ENCODE measurements at places on chromosomes 11 and 22.

DNA sequence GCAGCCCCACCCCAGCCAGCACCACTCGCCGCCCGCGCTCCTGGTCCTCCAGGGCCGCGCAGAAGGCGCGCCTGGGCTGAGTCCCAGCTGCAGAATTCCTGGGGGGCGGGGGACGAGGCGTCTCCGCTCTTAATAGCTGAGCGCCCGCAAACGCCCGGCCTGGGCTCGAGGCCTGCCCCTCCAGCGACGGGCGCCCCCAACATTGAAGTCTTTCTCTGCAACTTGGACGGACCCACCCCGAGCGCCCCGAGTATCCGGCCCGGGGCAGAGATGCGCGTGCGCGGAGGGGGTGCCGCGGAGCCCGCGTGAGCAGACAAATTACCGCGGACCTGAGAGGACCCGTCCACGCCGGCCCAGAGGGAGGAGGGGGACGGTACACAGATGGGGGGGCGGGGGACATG is 6.7 kb upstream of the SYT7 start:
- peak; percentile 20 for DNase-seq

GRCh38 chr11:77883775-77884174 is 62.8 kb downstream of the AAMDC start:
- DNase-seq, result no peak

- DNase-seq, result peak; percentile 8
These were observed 1.4 kb downstream of the NAV2 start for GRCh38 chr11:19714022-19714386.

- DNase-seq, result no peak
These were observed 578.5 kb downstream of the BUD13 start for GRCh38 chr11:116194156-116194904.

DNA sequence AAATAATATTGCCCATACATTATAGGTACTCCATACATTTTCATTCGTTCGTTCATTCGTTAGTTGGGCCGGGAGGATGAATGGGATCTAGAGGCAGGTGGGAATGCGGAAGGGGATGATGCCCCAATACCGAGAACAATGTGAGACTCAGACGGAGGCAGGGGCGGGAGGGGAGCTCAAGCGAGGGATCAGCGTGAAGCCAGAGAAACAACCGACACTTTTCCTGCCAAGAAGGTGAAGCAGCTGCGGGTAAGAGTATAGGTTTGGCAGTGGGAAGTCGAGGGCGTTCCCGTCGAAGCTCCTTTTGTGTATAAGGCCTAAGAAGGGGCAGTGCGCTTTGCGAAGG is 1.1 kb upstream of the ARHGEF17 start:
- DNase-seq, result no peak

- DNase-seq, result no peak
These were observed 894.6 kb downstream of the FAM181B start for GRCh38 chr11:81839016-81839415.

DNA sequence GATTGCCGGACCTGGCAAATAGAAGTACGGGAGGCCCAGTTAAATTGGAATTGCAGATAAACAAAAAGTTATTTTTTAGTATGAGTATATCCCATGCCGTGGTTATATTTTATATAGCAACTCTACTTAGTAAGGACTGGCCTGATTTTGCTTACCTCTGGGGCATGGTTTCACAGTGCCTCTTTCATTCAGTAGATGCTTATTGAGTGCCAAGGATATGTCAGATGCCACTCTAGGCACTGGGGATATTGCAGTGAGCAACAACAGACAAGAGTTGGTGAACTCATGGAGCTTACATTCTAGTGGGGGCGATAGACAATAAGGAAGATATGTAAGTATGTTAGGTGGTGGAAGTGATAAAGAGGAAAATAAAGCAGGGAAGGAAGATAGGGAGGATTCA is 112.2 kb downstream of the TEAD1 start:
- no peak for DNase-seq

GRCh38 chr22:37319469-37319868 is 37.2 kb downstream of the CYTH4 start:
- no peak for DNase-seq

- DNase-seq, result no peak
These were observed 13.7 kb downstream of the ZBTB44 start for GRCh38 chr11:130301002-130301401.

DNA sequence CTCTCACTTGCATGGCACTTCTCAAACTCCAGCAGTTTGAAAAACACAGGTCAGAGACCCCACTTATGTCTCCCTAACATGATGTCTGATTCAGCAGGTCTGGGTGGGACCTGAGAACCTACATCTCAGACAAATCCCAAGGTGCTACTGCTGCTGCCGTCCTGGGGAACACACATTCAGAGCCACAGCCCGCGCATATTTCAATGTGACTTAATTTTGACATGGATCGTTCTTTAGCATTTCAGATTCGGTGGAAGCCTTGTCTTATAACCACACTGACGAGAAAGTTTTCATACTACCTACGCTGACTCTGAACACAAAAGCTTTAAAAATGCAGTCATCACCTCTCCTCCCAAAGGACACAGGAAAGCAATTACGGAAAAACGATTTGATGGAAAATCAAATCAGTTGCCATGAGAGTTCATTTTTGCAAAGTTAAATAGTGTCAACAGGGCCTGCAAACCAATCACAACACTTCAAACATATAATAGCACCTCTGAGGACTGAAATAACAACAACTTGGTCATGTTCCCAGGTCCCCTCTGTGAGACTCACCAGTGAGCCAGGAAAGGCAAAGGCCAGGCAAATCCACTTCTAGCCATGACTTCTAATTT is 132.6 kb downstream of the SHANK2 start:
- no peak for DNase-seq

DNA sequence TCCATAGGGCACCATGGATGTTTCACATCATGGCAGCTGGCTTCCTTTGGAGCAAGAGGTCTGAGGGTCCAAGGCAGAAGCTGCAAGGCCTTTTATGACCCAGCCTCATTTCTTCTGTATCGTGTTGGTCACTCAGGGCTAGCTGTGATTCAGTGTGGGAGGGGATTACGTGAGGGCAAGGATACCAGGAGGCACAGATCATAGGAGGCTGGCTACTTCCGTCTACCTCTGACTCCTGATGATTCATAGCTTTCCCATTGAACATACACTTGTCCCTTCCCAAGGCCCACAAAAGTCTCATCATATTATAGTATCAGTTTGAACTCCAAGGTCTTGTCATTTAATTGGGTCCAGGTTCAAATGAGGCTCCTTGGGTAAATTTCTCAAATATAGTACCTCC is 135.3 kb upstream of the ZBED5 start:
- no peak for DNase-seq

- DNase-seq, result no peak
These were observed 25.8 kb downstream of the LRP5 start for GRCh38 chr11:68338051-68338780.

- no peak for DNase-seq
These were observed 10.3 kb upstream of the POLD3 start for GRCh38 chr11:74581954-74582547.

DNA sequence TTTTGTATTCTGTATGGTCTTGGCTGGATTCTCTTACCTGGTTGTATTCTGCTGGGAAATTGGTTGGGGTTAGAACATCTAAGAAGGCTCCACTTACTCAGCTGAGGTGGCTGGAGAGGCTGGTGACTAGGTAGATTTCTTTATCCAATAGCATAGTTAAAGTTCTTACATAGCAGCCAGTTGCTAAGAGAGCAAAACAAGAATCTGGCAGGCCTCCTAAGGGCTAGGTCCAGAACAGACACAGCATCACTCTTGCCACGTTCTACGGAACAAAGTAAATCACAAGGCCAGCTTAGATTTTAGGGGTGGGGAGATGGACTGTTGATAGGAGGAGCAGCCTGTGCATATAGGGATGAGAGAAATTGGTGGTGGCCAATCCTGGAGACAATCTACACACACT is 141.3 kb upstream of the CCDC90B start:
- DNase-seq, result no peak

DNA sequence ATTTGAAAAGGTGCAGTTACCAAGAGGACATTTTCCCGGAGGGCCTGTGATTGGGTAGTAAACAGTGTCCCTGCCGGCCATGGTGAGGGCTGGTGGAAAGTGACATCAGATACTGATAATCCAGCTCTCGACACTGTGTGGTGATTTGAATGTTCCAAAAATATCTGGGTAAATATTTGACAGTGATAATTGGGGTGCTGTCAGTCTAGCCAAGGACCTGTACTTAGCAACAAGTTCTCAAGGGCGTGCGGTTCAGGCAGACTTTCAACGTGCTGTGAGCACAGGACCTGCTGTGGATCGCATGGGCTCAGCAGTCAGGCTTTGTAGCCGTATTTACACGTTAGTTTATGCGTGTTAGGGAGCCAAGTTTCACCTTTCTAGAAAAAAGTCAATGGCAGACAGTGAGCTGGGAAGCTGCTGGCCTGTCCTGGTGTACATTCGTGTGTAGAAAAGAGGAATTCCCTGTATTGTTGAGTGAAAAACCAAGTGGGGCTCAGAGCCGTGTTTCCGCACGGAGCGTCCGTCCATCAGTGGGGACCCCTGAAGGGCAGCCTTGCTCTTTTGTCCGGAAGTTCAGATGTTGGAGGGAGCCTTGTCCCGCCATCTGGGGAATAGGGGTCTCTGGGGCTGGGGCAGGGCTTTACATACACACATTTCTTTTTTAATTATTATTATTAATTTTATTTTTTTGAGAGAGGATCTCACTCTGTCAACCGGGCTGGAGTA is 11.3 kb downstream of the TRMU start:
- DNase-seq, result no peak

- DNase-seq, result no peak
These were observed 454.7 kb downstream of the INSC start for GRCh38 chr11:15569305-15570025.

DNA sequence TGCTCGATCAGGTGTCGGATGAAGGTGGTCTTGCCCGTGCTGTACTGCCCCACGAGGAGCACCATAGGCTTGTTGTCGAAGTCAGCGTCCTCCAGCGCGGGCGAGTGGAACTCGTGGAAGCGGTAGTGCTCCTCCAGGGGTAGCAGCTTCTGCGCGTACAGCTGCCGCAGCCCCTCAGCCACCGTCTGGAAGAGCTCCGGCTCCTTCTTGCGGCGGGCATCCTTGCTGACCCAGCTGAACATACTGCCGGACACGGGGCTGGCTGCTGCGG is 263 bp downstream of the EHD1 start:
- no peak for DNase-seq

DNA sequence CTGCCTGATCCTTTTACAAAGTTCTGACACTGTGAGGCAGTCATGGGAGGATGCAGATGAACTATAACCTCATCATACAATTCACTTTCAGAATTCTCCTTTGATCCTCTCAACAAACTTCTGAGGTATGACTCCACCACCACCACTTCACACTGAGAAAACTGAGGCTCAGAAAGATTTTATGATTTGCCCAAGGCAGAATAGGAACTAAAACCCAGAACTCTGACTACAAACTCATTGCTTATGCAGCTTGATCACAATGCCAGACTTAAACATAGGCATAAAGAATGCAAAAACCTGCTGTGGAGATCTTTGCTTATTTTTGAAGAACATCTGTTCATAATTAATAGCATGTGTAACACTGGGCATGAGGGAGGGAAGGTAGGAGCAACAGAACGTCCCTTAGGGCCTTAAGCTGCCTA is 20.4 kb downstream of the FAM168A start:
- DNase-seq, result no peak

DNA sequence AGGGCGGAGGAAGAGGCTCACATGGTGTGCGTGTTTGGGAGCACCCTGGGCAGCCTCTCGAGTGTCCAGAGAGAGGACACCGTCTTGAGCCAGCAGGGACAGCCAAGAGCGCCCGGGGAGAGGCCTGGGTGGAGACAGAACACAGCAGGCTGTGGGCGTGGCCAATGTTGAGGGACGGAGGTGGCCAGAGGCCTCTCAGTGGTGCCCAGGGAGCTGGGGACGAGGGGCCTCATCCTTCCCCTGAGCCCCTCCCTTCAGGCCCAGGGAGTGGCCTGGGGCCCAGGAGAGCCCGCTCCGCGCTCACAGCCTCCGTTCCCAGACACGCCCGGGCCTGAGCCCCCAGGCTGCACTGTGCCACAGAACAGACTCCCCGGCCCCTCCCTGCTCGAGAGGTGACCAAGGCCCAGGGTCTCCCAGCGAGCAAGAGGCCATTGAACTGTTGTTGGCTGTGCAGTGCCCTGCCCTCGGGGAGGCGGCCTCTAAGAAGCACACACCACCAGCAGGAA is 48.4 kb downstream of the CDKN1C start:
- DNase-seq, result no peak

DNA sequence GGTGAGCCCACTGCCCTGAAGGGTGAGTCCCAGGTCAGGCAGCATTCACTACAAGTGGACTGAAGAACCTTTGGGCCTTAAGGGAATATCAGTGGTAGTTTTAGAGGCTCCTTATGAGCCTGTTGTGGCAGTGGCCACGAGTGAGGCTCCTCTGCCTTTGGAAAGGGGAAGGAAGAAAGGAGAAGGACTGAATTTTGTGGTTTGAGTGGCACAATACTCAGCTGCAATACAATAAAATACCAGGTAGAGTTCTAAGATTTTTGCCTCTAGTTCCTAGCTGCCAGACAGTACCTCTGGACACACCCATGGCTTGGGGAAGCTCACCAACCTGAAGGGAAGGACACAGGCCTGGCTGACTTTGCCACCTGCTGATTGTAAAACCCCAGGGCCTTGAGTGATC is 260.9 kb downstream of the DYNC2H1 start:
- DNase-seq, result no peak

- no peak for DNase-seq
These were observed 421.5 kb downstream of the BRD1 start for GRCh38 chr22:49406047-49406650.

DNA sequence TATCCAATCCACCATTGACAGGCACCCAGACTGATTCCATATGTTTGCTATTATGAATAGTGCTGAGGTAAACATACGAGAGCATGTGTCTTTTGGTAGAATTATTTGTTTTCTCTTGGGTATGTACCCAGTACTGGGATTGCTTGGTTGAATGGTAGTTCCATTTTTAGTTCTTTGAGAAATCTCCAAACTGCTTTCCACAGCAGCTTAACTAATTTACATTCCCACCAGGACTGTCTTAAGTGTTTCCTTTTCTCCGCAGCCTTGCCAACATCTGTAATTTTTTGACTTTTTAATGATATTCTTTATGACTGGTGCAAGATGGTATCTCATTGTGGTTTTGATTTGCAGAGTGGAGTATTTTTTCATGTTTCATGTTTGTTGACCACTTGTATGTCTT is 8.3 kb downstream of the FDX1 start:
- DNase-seq, result no peak

DNA sequence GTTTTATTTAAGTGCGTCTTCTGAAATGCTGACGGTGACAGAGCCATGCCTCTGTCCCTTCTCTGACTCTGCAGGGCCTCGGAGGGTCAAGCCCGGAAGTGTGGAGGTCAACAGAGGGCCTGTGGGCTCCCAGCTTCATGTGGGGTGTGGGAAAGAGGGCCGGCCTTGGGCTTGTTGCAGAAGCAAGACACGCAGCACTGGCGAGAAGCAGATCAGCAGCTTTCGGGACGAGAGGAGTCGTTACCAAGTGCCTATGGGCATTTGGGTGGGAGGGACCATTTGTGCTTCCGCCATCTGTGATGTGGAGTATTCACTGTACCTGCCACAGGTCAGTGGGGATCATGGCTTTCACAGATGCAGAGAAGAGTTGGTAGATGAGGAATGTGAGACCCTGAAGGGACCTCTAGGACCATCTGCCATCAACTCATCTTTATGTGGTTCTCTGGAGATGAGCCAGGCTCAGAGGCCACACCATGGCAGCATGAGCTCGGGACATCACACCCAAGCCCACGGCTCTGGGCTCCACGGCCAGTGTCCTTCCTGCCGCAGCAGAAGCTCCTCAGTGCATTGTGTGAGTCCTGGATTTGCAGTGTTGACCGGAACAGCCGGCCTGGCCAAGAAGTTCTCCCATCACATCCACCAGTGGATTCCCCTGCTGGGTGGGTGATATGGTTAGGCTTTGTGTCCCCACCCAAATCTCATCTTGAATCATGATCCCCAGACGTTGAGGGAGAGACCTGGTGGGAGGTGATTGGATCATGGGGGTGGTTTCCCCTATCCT is 590.7 kb downstream of the TBC1D22A start:
- no peak for DNase-seq
